ENCODE measurements at places on chromosomes 11 and 22.

DNA sequence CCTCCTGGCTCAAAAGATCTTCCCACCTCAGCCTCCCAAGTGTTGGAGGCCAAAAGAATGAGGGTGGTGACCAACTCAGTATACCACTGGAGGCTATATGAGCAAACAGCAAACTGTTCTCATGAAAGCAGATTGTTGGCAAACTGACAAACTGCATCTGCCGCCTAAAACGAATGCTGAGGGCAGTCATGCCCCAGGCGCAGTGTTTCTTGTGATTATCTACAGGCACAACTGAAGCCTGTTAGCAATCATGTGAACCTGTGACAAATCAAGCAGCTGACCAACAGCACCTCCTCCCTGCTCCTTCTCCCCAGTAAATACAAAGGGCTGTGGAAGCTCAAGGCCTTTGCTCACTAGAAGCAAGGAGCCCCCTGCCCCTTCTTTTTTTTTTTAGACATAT, 47.8 kb downstream of the BTBD10 start:
- DNase-seq: no peak

DNA sequence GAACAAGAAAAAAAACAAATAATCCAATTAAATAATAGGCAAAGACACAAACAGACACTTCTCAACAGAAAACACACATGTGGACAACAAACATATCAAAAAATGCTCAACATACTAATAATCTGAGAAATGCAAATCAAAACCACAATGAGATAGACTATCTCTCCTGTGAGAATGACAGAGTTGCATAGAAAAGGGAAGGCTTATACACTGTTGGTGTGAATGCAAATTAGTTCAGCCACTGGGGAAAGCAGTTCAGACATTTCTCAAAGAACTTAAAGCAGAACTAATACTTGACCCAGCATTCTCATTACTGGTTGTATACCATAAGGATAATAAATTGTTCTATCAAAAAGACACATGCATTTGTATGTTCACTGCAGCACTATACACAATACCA, 637.8 kb upstream of the LUZP2 start:
- DNase-seq: no peak

DNA sequence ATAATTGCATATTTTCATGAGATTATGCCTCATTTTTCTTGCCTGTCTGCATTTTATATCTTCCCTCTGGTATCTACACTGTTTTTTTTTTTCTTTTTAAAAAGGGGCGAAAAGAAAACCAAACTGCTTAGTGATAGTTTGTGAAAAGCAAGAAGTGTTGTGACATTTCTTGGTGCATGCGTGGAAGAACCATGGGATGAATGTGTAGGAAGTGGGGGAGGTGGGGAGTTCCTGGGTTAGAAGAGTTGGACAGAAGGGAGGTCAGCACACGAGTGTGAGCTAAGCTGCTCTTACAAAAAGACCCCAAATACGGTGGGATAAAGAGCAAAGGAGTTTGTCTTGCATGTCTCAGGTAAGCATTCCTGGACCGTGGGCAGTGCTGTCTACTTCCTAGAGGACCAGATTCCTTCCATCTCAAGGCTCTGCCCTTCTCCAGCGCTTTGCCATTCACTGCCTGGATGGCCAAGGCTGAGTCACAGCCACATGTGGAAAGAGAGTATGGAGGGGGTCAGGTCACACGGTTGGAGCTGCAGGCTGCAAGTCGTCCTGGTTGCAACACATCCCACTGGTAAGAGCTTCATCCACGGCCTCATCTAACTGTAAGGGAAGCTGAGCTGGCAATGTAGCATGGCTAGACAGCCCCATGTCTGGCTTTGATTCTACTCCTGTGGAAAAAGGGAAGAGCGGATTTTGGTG, 300.6 kb downstream of the DDX10 start:
- DNase-seq: no peak

DNA sequence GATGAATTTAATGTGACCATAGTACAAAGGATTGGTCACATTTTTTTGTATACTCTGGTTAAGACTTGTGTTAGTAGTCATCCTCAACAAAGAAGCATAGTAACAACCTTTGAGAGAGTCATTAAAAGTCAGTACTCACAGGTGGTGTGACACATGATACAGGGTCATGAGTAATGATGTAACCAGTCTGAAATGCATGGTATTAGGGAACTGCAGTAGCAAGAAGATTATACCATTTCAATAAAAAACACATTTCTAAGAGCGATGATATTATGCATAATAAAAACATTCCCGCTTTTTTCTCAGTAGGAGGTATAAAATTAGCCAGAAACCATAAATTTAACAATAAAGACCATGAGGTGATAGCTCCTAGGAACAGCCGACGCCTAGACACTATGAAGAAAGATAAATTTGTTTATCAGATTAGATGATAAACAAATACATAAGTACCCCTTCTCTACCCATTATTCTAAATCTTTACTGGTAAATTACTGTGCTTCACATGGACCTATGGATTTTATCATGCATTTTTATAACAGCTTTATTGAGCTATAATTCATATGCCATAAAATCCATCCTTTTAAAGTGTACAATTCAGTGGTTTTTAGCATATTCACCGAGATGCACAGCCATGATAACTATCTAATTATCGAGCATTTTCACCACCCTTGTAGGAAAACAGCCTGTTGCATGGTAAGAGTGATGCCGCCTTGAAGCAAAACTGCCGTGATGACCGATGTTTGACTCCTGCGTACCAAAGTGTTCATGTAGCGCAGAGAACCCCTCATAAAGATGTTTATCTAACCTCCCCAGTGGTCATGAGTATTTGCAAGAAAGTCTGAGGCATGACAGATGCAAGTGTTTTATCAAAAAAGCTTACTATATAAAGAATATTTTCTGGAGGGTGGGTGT, 41.8 kb downstream of the TMPRSS5 start:
- no peak for DNase-seq

- no peak for DNase-seq
These were observed 94.5 kb downstream of the CADM1 start for GRCh38 chr11:115409691-115410220.
